ENCODE measurements at places on chromosomes 6 and 20.

GRCh38 chr20:22699396-22699795 is 115.0 kb upstream of the FOXA2 start:
- DNase-seq = no peak

DNA sequence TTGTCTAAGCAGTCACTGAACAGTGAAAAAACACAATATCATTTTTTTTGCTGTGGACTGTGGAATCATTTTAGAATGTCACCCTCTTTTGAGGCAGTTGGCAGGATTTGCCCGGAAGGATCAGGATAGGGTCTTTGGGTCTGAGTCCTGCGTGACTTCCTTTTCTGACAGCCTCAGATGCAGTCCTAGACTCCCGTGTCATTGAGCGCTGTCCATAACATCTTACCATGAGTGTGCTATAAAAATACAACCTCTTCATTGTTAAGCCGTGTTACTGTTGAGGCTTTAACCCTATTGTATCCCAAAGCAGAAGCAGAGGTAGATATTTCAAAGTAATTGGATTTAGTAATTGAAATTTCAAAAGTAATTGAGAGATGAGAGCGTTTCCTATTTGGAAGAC is 30.6 kb downstream of the ARID1B start:
- no peak for DNase-seq

DNA sequence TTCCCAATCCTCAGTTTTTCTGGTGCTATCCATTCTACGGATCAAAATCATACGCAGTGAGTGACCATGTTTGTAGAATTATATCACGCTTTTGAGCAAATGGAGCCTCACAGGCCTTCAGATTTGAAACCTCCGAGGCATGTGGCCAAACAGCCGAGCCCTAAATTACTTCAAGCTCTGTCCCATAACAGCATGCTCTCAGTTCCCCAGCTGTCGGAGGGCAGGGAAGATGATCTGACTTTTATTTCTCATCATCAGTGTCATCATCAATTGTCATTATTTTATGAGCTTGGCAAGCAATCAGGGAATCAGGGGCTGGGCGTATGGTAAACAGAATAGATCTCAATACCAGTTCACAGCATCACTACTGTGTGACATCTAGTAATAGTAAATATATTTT is 73.2 kb downstream of the PSMG4 start:
- no peak for DNase-seq

DNA sequence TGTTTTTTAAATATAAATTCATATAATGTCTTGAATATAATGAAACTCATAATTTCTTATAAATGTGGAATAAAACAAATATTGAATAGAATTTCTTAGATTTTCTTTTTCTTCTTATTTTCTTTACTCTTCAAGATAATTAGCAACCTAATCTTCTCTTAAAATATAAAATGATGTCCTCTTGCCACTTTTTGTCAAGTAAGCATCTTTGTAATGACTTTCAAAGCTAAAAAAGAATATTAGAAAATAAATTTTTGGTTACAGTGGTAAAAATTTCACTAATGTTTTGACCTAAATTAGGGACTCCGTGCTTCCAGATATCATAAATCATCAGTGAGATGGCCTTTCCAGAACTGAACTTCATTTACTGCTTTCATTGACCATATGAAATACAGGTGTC is 846.4 kb downstream of the FRK start:
- DNase-seq = no peak

GRCh38 chr6:128500014-128500413 is 20.4 kb downstream of the PTPRK start:
- no peak for DNase-seq
